ENCODE measurements at places on chromosomes 5 and 9.

DNA sequence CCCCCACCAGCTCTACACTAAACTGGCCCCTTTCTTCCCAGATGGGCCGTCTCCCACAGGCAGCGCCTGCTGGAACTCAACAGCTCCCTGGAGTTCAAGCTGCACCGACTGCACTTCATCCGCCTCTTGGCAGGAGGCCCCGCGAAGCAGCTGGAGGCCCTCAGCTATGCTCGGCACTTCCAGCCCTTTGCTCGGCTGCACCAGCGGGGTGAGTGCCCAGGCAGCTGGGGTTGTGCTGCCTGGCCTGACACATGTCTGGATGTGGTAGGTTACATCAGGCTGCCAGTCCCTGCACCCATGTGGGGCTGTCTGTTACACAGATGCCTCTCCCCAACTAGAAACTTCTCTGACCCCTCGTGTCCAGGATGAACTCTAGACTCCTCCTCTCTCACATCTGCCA lies 9.8 kb downstream of the NHP2 start:
- no peak for DNase-seq

- DNase-seq = no peak
Measured at GRCh38 chr9:98900244-98900643, 43.5 kb upstream of the COL15A1 start.

DNA sequence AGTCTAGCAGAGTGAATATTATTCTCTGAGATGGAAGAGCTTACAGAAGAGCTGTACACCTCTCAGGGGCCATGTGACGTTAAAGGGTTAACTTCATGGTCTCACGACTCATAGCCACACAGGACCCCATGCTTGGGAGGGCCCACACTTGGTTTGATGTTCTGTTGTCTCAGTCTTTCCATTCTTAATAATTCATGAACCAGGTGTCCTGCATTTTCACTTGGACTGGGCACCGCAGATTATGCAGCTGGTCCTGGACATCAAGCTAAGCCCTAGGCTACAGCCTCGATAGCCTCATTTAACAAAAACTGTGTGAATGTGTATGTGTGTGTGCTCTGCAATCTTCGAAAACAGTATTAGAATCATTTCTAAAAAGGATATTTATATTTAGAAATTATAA lies 323.5 kb downstream of the PLK2 start:
- DNase-seq = no peak

DNA sequence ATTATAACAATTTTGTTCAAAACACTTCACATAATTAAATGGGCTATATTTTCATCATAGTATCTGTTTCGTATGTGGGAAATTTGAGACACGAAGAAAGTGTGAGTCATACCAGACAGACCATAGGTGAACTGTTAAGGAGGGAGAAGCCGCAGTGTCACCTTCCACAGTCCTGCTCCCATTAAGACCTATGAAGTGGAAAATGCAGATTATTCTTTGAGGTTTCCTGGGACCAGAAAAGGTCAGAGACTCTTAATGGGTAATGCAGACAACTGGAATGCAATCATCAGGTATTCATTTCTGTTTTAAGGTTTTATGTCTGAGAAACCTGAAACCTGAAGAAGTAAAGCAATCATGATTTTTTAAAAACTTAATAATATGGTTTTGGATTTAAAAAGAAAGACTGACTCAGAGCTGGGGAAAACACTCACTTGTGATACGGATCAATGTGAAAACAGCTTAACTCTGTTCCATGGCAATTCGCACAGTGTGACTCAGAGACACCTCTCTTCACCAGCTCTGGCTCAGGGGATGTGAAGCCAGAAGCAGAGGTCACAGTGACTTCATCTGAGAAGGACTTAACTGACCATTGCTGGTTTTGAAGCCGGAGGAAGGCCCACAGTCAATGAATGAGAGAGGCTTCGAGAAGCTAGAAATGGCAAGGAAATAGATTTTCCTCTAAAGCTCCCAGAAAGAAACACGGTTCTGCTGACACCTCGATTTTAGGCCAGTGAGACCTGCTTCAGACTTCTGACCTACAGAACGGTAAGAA lies 17.2 kb upstream of the GCNT1 start:
- no peak for DNase-seq

DNA sequence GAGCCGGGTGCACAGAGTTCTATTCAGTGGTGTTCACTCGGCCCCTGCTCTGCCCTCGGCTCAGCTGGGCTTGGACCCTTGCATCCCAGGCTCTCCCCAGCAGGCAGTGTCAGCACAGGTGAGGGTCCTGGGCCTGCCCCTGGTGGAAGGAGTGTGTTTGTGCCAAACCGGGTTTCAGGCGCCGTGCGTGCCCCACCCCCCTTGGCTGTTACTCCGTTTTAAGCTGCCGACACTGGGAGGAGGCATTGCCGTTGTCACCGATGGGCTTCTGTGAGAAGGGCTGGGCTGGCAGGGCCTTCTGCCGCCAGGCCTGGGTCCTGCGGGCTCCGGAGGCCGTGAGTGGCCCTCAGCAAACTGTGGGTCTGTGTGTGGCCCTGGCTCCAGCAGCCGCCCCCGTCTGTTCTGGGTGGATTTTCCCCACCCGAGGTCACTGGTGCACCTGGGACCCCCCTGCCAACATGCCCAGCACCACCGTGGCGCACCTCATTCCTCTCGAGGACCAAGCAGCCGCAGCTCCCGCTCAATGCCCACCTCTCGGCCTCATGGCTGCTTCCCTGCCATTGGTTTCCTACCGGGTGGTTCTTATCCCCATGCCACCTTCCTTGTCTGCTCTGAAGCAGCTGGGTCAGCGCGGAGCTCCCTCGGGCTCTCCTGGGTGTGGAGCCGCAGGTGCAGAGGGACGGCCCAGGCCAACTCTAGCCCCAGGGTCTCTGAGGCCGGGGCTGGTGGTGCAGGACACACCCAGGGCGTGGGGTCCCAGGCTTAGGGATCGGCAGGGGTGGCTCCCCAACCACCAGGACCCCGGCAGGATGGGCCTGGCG lies 44.3 kb upstream of the EXOC3 start:
- no peak for DNase-seq

DNA sequence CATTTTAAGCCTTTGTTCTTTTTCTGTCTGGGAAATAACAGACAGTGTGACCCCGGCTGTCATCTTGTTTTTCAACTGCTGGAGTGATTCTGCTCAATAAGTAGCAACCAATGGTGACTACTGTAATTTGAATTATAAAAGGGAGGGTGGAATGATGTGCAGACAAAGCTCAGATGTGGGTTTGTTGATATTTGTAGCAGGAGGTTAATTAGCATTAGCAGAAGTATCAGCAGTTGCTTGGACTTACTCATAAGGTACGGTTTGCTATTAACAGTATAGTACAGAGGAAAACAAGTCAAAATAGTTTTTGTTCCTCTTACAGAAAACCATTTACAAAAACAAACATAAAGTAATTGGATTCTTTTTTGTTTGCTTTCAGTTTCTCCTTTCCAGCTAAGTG lies 140.4 kb downstream of the TUSC1 start:
- no peak for DNase-seq

GRCh38 chr5:1553539-1554409 lies 30.0 kb upstream of the LPCAT1 start:
- DNase-seq = no peak

GRCh38 chr9:137150617-137151457 lies 11.9 kb downstream of the GRIN1 start:
- no peak for DNase-seq

GRCh38 chr5:565782-566440 lies 41.7 kb upstream of the SLC9A3 start:
- DNase-seq = no peak

DNA sequence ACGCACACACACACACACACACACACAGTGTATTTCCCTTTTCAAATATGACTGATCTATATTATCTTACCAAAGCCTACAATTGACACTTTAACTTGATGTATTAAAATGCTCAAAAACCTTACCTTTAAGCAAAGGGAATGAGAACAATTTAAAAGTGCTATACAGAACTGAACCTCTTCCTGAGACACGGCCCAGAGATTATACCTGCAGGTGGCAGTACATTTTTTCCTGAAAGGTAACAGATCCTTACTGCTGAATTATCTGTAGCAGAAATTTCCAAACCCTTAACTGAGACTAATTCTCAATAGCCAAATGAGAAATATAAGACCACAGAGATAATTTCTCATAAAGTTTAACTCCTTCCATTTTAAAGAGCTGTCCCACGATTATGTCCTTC lies 91.1 kb downstream of the MYO10 start:
- DNase-seq = no peak

- no peak for DNase-seq
Measured at GRCh38 chr9:8224381-8224801, 424.8 kb upstream of the DMAC1 start.

- no peak for DNase-seq
Measured at GRCh38 chr9:33682551-33682950, 112.8 kb upstream of the PRSS3 start.

DNA sequence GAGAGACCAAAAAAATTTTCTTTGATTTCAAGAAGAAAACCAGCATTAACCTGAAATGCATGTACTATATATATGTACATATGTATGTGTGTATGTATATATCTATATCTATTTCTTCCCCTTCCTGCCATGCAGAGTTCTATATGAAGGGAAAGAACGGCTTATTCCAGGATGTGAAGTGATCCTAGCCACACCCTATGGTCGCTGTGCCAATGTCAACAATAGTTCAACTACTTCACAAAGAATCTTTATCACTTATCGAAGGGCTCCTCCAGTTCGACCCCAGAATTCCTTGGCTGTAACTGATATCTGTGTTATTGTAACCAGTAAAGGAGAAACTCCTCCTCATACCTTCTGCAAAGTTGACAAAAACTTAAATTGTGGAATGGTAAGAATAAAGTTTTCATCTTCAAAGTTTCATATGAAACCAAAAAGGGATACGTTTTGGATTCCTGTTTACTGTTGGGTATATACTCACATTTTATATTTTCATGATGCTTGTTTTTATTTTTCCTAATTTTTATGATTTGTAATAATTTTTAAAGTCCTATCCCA lies 56.2 kb downstream of the DENND4C start:
- no peak for DNase-seq

DNA sequence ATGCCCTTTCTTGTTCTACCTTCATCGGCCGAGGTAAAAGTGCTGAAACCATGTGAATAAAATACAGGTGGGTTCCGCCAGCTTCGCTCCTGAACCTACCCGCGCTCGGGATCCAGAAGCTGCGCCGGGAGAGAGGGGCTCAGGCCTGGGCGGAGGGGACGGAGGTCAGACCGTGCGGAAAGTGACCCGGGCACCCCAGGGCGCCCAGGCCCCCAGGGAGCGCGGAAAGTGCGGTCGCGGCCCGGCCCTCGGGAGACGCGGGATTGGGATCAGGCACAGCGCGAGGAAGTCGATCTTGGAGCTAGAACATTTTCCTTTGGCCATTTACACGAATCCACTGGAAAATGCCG lies 329 bp downstream of the SYK start:
- no peak for DNase-seq

- DNase-seq = no peak
Measured at GRCh38 chr9:95078511-95078910, 239.0 kb downstream of the FANCC start.

Measured in brain pericyte (primary cell).